ENCODE measurements at places on chromosomes 7 and 10.

GRCh38 chr7:33212144-33212543, 82.8 kb downstream of the BBS9 start:
- no peak for DNase-seq

DNA sequence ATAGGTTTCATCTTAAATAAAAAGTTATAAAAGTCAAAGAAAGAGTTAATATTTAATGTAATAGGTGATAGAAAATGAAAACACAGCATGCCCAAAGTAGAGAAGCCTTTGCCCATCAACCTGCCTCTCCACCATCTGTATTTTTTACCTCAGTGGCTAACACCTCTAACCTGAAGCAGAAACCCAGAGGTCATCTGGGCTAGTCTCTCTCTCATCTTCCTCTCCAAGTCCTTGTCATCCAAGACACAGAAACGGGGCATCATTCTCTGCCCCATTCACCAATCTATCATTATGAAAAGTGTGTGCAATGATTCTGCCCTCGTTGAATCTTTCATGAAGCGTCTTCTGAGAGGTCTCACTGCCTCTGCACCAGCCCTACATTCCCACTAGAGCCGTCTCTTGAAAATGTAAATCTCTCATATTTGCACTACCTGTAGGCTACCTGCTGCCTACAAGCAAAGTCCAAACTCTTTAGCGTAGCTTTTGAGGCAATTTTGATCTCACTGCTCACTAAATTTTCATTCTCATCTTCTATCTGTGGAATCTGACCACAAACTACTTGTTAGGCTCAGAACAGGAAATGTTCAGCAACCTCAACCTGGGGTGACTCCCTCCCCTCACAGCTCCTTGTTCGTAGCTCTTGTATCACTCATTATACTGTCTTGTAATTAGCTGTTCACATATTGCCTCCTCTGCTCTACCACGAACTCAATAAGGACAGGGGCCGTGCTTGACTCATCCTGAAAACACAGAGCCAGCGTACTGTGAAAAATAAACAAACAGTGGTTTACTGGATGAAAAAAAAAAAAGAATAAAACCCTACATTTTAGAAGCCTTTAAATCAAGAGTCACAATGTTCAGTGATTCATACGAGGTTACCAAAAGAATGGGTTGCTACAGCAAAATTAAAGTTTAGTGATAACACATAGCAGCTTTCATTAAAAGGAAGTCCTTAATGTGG, 83.1 kb downstream of the CTNNA3 start:
- no peak for DNase-seq

- no peak for DNase-seq
Observed at GRCh38 chr7:156661637-156662036, 21.1 kb downstream of the RNF32 start.

DNA sequence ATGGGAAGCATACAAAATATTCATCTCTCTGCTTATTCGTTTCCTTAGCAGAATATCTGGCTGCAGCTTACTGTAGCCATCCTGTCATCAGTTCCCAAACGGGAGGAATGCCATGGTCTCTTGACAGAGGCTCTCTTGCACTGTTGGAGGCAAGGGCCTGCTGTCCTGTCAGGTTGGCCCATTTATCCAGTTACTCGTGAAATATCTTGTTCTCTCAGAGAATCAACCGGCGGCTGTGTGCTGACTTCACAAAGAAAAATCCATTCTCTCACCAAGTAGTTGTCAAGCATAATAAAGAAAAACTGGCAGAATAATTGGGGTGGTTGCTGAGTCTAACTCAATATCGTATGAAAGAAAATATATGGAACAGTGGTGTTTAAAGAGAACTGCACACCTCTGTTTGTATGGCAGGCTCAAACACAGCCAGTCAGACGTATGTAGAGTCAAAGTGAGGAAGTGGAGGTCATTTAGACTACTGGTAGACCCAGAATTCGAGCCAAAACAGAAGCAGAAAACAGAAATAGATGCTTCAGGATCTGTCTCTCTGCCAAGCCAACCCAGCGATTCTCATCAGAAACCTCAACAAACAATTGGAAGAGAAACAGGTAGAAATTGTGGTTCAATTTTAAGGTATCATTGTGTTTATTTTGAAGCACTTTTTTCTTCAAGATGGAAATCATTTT, 349.2 kb upstream of the PRKCQ start:
- DNase-seq, result no peak

- DNase-seq, result no peak
Observed at GRCh38 chr7:30682212-30683083, at the start of gene CRHR2. CRHR2 (minus strand) TSS chr7:30682456; CDS start chr7:30682280, 176 bp downstream.

GRCh38 chr7:142345811-142346210, 88.0 kb upstream of the PRSS58 start:
- DNase-seq, result no peak

DNA sequence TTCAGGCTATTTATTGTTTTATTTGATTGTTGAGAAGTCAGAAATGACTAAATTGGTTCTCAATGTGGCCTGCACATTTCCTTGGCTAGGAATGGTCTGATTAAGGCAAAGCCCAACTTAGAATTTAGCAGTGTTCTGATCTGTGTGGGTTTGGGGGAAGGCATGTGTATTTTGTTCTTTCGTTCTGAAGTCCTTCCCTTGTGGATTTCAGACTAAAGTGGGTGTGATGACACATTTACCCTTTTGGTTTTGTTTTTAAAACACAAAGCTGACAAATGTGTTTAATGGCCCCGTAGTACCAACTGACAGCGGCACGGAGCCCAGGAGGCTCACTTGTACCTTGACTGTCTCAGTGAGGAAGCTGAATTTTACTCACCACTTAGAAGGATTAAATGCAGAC, 452.3 kb upstream of the GALNT17 start:
- DNase-seq, result no peak

DNA sequence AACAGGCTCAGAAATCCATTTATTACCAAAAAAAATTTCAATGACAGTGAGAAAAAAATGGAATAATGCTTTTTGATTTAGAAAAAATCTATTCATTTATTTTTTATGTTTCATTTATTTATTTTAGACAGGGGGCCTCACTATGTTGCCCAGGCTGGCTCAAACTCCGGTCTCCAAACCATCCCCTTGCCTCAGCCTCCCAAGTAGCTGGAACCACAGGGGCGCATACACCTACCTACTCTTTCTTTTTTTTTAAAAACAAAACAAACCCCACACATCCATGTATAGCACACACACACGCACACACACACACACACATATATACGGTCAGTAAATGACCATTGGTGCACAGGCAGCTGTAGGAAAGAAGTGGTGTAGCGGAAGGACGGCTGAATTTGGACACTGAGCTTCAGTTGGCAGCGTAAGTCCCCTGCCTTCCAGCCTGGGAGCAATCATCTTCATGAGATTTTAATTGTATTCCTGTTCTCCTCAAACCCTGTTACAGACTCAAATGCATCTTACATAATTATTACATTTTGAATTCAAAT, 28.8 kb downstream of the ARL4A start:
- DNase-seq, result no peak

- no peak for DNase-seq
Observed at GRCh38 chr7:38195804-38196595, 18.0 kb downstream of the STARD3NL start.

DNA sequence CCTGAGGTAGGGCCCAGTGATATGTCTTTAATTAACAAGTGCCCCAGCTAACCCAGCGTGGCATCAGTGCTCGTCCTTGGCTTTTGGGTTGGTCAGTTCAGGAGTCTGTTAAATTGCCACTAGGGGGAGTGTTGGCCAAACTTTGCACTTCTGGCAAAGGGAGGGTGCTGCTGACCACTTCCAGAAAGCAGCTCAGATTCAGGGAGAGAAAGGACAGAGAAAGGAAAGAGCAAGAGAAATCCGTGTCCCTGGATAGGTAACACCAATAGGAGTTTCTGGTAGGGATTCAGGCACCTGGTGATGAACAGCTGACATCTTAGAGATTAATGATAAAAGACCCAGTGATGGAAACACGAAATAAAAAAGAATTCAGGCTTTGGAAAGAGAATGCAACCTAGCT, 243.1 kb upstream of the AOAH start:
- DNase-seq, result peak; percentile 51

- DNase-seq, result no peak
Observed at GRCh38 chr10:91709394-91709798, 76.5 kb upstream of the PPP1R3C start.

DNA sequence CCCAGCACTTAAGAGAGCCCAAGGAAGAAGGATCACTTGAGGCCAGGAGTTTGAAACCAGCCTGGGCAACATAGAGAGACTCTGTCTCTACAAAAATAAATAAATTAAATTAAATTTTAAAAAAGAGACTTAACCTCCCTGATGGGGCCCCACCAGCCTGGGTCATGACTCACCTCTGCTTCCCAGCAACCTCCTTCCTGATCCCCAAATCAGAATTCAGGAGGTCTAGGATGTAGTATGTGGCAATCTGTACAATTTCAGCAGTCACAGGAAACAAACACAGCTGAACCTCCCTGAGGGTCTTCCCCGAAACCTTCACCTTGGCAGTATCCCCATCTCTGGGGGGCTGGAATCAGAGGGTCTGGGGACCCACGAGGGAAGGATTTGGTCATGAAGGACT, 9.7 kb upstream of the PPP1R35 start:
- no peak for DNase-seq

- DNase-seq, result no peak
Observed at GRCh38 chr10:68222391-68222790, 9.5 kb downstream of the ATOH7 start.

GRCh38 chr10:109898666-109899355, 24.5 kb downstream of the XPNPEP1 start:
- peak; percentile 31 for DNase-seq

- no peak for DNase-seq
Observed at GRCh38 chr10:29973921-29974320, 85.5 kb downstream of the JCAD start.

GRCh38 chr7:5422396-5423305, 983 bp downstream of the TNRC18 start:
- DNase-seq, result no peak

DNA sequence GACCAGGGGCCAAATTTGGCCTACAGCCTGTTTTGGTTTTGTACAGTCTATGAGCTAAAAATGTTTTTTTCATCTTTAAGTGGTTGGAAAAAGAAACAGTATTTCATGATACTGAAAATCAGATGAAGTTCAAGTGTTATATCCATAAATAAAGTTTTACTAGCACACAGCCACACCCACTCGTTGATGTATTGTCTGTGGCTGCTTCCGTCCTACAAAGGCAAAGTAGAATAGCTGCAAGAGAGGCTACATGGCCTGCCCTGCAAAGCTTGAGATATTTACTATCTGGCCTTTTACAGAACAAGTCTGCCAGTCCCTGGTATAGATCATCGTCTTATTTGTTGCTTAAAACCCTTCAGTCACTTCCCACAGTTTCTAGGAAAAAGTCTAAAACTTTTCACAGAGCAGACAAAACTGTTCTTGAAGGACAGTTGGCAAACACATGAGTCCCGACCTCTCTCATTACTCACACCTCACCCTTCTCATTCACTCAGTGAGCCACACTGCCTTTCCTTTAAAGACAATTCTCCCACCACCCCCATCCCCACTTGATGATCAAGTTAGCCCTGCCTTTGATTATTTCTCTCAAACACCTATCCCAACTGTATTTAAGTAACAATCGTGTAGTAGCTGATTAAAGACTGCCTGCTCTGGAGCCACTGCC, 9.9 kb downstream of the RHEB start:
- no peak for DNase-seq

DNA sequence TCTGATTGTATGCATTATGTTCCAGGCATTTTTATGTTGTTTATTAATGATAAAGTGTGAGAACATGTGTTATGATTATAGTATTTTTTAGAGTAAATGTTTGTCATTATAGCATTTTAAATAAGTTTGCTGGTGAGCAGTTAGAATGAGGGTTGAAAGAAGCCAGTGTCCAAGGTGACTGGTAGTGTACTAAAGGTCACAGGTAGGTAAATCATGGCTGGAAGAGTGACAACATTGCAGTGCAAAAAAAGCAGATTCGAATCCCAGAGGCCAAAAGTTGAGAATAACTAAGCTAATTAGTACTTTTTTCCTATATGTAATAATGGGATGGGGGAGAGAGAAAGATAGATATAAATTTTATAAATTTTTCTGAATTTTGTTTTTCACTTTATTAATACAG, 44.0 kb downstream of the RSBN1L start:
- no peak for DNase-seq
